ENCODE measurements at places on chromosomes 1 and 21.

DNA sequence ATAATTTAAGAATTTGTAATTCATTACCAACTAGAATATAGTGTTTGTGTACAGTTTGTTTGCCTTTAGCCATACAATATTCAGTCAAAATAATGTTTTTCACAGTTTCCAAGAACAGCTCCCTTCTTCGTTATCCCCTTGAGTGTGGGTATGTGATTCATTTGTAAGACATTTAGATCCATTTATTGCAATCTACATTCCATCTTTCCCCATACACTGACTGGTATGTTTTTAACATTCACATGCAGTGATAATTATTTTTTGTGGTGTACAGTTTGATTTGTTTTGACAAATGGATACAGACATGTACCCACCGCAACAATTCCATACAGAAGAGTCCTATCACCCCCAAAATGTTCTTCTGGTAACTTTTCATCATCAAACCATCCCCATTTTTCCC lies 589.1 kb upstream of the ADAMTS5 start:
- DNase-seq: no peak

GRCh38 chr21:34201001-34201400 lies 127.6 kb downstream of the MRPS6 start:
- no peak for DNase-seq

GRCh38 chr1:221801773-221802516 lies 60.1 kb upstream of the DUSP10 start:
- no peak for DNase-seq

GRCh38 chr1:164021813-164022212 lies 537.2 kb upstream of the PBX1 start:
- no peak for DNase-seq

GRCh38 chr1:225942574-225942973 lies 1.6 kb upstream of the LEFTY2 start:
- DNase-seq: no peak

DNA sequence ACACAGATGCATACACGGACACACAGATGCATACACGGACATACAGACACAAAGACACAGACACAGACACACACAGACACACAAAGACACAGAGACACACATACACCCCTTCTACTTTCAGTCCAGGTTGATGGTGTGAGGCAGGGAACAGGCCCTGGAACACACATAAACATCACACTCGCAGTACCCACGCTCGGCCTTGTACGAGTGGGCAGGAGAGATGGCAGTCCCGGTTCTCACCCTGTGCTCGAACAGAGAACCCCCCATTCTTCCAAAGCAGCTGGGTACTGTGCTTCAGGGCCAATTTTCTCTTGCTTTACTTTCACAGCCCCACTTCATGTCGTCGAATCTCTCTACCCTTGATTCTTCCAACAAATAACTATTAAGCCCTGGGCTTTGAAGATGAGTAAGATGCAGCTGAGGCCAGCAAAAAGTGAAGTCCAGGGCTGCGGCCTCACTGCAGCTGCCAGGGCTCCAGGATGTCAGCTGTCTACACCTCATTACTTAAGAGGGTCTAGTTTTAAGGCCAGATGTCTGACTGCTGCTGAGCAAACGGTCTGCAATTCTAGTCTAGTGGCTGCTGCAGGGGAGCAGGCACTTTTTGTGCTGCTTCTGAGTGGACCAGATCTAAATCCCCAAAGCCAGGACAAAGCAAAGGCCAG lies 90.1 kb downstream of the PGBD5 start:
- no peak for DNase-seq

GRCh38 chr1:214351551-214352277 lies 70.8 kb downstream of the SMYD2 start:
- no peak for DNase-seq

- no peak for DNase-seq
These were observed 86.8 kb downstream of the TEX35 start for GRCh38 chr1:178599745-178600144.

GRCh38 chr1:205834751-205835150 lies 15.2 kb downstream of the PM20D1 start:
- DNase-seq: no peak

DNA sequence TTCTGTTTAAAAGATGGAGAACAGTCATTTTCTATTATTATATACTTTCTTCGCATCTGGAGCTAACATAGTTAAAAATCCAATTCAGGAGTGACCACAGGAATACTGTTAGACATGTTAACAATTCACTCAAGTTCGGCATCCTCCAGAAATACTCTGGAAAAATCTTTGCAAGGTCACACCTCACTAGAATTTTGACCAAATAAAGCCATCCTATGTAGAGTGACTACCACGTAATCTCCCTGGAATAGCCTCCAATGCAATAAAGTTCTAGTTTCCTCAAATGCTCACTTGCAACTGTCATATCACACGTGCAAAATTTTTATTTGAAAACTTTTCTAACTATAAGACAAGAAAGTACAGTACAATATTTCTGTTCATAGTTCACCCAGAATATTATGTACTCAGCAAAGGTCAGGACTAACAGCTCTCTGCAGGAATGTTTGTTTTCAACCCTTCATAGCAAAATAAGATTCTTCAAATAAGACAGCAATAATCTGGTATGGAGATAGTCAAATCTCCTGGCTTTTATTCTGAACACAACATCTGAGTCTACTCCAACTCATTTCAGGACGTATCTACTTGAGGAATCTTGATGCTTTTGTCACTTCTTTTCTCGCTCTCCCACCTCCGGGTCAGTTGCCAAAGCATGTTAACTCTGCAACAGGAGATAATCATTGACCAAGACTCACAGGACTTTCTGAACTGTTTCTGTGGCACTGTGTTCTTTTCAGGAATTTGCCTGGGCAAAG lies 82.6 kb downstream of the GDAP2 start:
- no peak for DNase-seq

All from glomerular endothelial cell (primary cell).